Activated CD8-positive, alpha-beta memory T cell treated with anti-CD3 and anti-CD28 coated beads for 4 hours (primary cell): ENCODE measurements at places on chromosomes 5 and 9.

DNA sequence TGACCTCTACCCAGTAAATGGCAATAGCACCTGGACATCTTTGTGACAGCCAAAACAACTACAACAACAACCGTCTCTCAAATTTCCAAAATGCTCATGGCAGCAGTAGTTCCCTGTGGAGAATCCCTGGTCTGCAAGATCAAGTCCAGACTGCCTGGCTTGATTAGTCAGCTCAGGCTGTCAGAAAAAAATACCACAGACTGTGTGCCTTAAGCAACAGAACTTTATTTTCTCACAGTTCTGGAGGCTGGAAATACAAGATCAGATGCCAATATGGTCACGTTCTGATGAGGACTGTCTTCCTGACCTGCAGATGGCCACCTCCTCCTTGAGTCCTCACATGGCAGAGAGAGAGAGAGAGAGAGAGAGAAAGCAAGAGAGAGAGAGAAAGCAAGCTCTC lies 52.3 kb upstream of the MOCS2 start:
- DNase-seq, result no peak

DNA sequence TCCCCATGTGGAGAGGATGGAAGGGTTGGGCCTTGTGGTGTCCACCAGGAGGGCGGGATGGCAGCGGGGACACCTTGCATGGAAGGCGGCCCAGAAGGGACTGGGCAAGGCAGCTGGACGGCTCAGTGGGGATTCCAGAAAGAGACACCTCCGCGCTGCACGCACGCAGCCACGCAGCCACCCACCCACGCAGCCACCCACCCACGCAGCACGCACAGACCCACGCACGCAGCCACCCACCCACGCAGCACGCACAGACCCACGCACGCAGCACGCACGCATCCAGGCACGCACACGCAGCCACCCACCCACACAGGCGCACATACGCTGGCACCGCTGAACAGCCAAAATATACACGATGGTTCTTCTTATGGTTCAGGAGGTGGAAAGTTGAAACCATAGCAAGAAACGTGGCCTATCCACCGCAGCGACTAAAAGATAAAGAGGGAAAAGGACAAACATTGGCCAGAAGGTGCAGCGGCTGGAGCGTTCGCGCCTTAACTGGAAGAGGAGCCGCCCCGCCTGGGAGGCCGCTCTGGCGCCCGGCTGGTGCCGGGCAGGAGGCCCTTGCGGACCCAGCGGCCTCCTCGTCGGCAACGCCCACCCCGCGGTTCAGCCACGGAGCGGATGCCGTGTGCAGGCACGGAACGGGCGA lies 22.2 kb upstream of the EXOC3 start:
- no peak for DNase-seq

DNA sequence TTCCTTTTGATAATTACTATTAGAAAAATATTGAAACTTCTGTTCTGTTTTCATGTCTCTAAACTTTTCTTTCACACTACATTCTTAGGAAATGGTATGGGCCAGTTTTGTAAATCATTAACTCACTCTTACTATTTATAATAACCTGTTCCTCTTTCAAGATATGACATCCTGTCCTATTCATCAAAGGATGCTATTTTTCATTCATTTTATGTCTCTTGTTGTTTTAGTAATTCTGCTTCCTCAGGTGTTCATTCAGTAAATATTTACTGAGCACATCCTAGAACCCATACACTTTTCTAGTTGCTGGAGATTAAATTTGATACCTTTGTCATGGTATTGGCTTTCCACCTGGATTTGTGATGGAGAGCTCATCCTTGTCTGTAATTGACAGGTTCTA lies 58.0 kb downstream of the GDA start:
- no peak for DNase-seq

- DNase-seq, result no peak
These were observed 48.4 kb upstream of the CKMT2 start for GRCh38 chr5:81184749-81185110.

- DNase-seq, result no peak
These were observed 35.6 kb downstream of the RASEF start for GRCh38 chr9:83027153-83027891.
